Umbilical cord (tissue), 2 donors: ENCODE measurements at places on chromosomes 7 and 10.

- DNase-seq = no peak
These were observed 144.1 kb downstream of the SRPK2 start for GRCh38 chr7:105244594-105244993.

GRCh38 chr10:50846753-50847152, 38.7 kb downstream of the A1CF start:
- DNase-seq = no peak

GRCh38 chr7:106717955-106718871, 57.3 kb upstream of the CCDC71L start:
- DNase-seq = peak; percentile 66

DNA sequence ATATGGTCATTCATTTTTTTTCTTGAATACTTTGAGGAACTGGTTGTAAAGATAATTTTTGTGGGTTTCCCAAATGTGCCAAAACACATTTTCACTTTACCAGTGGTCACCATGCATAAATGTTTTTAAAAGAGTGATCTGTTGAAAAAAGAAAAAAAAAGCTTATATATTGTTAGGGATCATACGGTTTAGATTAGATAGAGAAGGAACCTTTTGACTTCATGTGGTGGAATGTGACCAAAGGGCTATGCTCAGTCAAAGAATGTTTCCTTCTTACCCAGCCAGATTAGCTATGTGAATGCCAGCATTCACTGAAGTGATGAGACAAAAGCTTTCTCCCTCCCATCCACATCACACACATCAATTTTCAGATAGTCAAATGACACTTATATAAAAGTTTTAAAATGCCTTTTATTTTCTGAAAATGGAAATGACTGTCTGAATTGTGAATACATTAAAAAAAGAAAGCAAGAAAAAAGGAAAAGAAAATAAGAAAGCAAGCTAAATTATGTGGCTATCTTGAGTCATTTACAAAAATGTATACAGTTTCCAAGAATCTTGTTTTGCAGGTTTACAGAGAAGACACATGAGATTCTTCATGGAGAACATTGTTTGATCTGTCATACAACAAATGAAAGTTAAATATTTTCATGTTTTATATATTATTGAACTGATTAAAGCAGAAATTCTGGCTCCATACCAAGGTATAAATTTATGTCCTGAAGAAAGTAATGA, 8.6 kb upstream of the CPED1 start:
- peak; percentile 43 for DNase-seq

GRCh38 chr7:148637094-148637493, 46.5 kb downstream of the C7orf33 start:
- no peak for DNase-seq

- peak; percentile 97 for DNase-seq
These were observed at the start of gene HOXA11 for GRCh38 chr7:27185013-27185853. Gene HOXA11 (minus strand): TSS chr7:27185232. CDS start chr7:27185144, 88 bp downstream.

- no peak for DNase-seq
These were observed 12.7 kb upstream of the PPIF start for GRCh38 chr10:79334573-79334972.

DNA sequence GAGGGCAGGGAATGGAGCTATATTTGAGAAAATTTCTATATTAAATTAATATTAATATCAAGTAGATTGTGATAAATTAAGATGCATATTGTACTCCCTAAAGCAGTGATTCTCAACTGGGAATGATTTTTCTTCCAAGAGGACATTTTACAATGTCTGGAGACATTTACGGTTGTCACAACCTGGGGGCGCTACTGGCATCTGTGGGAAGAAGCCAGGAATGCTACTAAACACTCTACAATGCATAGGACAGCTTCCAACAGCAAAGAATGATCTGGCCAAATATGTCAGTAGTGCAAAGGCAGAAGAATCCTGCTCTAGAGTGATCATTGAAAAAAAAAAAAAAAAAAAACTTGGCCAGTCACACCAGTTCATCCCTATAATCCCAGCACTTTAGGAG, 100.0 kb downstream of the LSM5 start:
- no peak for DNase-seq

- no peak for DNase-seq
These were observed 156.8 kb upstream of the FZD1 start for GRCh38 chr7:91107460-91107859.

DNA sequence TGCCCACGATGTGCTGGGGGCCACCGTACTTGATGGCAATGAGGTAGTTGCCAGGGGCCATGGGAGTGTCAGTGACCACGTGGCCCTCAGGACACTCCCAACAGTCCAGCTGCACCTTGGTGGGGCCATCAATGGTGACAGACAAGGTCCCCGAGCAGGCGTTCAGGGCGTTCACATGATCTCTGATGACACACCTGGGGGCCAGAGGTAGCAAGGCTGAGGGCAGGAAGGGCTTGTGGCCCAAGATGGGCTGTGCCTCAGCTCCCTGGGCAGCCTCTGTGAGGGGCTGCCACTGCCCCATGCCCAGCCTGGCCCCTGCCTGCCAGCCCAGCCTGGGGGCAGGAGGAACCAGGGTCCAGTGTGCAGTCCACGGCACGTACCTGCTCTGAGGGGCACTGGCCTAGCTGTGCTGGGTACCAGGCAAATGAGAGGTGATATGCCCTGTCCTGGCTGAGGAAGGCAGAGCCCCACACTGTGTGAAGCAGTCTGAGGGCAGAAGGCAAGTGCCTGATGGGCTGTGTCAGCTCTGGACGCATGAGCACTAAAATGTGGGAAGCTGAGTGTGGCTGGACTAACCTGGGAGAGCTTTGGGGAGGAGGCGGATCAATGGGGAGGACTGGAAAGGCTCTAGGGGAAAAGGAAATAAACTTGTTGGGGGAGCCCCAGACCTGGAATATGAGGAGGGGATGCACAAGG, 3.5 kb upstream of the KCP start:
- no peak for DNase-seq

GRCh38 chr7:29035044-29035740, 77.1 kb upstream of the TRIL start:
- DNase-seq = no peak

- DNase-seq = no peak
These were observed 99.2 kb upstream of the PDCD4 start for GRCh38 chr10:110772454-110773025.

- DNase-seq = no peak
These were observed 80.7 kb upstream of the DUSP5 start for GRCh38 chr10:110416776-110417711.

DNA sequence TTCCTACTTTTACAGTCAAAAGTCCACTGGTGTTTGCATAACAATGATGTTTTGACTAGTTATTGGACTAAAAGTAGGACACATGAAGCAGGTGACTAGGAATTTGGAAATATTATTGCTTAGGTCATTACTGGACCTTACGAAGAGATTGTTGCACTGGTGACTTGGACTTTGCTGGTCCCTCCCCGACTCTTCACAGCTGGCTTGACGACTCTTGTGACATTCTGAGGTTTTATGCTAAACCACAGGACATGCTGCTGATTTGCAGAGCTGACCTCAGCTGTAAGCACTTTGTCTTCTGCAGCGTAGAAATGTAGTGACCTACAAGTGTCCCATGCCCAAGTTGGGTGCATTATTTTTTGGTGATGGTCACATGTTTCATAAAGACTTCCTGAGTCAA, 21.9 kb downstream of the PCBD1 start:
- DNase-seq = no peak

- DNase-seq = no peak
These were observed 17.1 kb downstream of the ADAM8 start for GRCh38 chr10:133259602-133259989.

- DNase-seq = no peak
These were observed 45.7 kb downstream of the FAM171A1 start for GRCh38 chr10:15325243-15325943.

DNA sequence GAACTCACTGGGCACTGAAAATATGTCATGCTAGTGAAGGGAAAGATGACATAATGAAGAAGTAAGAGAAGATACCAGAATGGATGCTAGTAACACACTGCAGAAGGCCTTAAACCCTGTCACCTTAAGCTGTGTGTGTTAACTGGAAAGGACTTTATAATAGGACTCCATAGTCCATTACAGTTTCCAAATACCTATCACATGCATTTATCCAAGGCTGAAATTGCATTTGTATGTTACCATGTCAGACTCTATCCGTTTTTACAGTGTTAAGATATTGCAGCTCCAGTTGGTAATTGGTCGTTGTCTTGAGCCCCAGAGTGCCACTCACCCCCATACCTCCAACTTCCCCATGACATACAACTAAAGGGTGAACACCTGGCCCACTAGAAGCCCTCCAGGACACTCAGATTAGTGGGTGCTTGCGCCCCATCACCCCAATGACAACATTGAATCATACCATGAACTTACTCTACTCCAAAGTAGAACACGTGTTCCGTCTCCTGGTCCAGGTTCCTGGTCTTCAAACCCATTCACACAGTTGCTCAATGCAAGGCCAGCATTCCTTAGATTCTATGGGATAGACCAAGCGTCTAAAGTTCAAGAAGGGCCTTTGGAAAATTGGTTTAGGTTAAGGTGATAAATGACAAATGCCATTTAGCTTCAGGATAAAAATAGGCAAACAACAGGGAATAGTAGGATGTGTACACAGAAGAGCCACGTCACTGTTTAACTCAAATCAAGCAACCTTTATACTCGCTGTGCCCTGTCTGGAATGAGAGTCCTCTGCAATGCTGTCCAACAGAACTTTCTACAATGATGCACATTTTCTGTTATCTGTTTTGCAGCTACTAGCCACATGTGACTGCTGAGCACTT, 2.1 kb upstream of the RAPGEF5 start:
- no peak for DNase-seq

- peak; percentile 73 for DNase-seq
These were observed 40.3 kb upstream of the SH2D4B start for GRCh38 chr10:80497187-80498077.

DNA sequence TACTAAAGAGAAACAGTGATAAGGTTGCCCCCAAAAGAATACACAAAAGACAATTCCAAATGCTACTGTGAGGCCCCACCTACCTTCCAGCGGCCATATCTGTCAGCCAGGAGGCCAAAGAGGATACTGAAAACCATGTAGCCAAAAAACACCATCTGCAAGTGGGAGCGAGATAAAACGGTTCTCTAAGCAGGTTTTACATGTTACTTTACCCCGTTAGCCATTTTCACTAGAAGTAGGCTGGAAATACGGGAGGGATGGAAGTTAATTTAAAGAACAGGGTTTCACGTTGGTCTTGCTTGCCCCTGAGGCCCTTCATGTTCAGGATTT, 38.2 kb downstream of the SVOPL start:
- DNase-seq = no peak

GRCh38 chr10:26274391-26274790, 57.8 kb downstream of the GAD2 start:
- no peak for DNase-seq

DNA sequence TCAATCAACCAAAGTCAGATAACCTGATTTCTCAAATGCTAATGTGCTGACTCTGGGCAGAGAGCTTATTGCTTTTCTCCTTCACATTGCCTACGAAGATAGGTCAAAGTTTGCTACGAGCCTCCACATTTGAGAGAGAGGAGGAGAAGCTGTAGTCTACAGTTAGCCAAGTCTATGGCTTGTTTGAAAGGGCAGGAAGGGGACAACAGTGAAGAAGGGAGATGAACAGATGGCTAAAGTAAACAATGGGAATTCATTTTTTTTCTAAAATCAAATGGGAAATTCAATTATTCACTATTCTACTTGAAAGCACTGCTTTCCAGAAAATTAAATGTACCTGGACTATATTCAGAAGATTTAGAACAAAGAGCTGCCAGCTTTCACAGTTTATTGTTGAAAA, 126.7 kb upstream of the C1QL3 start:
- DNase-seq = no peak

GRCh38 chr10:130844310-130844709, 467.2 kb downstream of the TCERG1L start:
- peak; percentile 3 for DNase-seq

- no peak for DNase-seq
These were observed 26.2 kb upstream of the ECHDC3 start for GRCh38 chr10:11715815-11716494.
